ENCODE measurements at places on chromosomes 2 and 18.

GRCh38 chr2:204860274-204860673 lies 315.0 kb downstream of the PARD3B start:
- DNase-seq, result no peak

GRCh38 chr2:231955758-231956472 lies 5.6 kb upstream of the DIS3L2 start:
- DNase-seq, result no peak

DNA sequence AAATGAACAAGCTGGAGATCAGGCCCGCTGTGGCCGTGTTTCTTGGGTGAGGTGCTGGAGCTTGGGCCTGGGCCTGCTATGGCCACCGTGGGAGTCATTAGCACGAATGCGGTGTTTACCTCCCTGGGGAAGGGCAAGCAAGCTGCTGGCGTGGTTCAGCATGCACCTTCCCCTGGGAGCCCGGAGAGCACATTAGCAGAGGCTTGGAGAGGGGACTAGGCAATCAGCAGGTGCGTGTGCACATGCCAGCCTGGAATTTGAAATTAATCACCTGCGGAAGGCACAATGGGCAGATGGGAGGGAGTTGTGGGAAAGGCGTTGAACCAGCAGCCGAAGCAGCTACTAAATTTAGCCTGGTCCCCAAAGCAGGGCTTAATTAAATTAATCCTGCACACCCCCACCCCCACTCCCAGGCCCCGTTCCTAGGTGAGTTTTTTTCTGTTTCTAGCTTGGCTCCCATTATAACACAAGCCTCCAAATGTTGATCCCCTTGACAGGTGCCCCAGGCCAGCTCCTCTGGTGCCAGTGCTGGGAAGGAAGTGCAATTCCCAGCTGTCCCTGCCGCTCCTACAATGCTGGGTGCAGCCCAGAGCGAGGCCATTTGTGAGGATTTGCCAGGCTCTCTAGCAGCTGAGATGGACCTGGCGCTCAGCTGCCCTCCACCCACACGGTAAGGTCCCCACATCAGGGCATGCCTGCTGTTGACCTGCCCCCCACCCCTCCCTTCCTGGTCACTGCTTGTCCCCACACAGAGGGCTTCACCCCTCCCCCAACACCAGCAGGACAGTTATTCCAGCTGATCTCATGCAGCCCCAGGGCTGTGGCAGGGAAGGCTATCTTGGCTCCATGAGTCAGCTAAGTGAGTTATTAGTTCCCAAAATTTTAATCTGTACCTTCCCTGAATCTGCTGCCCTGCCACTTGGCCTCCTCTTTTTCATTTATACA lies 115.0 kb downstream of the ZBTB7C start:
- DNase-seq, result no peak

DNA sequence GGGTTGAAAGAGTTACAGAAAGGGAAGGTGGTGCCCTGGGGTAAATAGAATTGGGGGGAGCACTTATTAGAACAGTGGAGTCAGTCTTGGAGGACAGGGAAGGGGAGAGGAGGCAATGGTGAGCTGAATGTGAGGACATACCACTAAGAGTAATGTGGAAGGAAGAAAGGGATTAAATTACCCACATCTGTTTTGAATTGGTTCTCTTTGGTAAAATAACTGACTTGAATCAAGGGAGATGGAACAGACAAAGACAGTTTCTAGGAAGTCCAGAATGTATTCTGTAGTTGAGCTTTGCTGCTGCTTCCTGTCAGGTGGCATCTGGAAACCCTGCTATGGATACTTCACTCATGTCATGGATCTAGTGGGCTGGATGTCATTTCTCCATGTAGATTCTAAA lies 6.7 kb downstream of the SETBP1 start:
- peak; percentile 65 for DNase-seq

DNA sequence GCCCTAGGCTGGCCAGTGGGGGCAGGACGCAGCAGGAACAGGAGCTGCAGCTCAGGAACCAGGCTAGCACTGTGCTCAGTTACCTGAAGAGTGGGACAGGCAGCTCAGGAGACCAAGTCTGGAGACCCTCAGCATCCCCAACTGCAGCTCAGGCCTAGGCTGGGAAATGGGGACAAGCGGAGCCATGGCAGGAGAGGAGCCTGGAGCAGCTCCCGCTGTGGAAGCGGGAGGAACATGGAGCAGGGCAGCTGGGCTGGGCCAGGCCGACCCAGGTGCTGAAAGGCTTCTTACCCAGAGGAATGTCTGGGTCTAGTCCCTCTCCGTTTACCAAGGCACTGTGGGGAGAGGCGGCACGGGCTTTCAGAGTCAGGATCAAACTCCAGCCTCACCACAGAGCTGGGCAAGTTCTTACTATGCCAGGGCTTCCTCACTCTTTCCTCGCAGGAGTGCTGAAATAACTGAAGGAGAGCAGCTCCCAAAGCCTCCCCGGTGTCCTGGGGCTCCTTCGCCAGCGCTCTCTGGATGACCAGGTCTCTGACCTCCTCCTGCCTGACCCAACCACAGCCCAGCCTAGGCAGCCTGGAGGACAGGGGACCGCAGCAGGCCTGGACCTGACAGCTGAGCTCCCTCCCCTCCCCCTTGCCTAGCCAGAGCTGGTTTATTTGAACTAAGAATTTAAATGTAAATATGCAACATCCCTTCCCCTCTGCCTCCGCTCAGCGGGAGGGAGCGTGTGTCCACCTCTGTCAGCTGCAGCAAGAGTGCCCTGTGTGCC lies 247.8 kb upstream of the SIX2 start:
- DNase-seq, result no peak

DNA sequence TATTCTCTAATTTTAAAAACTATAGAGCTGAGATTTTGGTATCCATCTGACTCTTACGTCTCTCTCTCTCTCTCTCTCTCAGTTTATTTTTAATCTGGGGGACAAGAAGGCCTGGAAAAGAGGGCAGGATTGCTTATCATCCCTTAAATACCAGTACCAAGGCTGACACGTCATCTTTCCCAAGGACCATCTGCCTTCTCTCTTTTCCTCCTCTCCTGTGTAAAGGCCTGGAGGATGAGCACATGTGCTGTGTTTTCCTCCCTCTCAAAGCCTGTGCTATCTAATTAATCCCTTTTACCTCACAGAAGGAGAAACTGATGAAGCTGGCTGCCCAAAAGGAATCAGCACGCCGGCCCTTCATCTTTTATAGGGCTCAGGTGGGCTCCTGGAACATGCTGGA lies 7.3 kb downstream of the IL37 start:
- DNase-seq, result no peak

GRCh38 chr2:21044694-21045371 lies 960 bp upstream of the APOB start:
- no peak for DNase-seq

DNA sequence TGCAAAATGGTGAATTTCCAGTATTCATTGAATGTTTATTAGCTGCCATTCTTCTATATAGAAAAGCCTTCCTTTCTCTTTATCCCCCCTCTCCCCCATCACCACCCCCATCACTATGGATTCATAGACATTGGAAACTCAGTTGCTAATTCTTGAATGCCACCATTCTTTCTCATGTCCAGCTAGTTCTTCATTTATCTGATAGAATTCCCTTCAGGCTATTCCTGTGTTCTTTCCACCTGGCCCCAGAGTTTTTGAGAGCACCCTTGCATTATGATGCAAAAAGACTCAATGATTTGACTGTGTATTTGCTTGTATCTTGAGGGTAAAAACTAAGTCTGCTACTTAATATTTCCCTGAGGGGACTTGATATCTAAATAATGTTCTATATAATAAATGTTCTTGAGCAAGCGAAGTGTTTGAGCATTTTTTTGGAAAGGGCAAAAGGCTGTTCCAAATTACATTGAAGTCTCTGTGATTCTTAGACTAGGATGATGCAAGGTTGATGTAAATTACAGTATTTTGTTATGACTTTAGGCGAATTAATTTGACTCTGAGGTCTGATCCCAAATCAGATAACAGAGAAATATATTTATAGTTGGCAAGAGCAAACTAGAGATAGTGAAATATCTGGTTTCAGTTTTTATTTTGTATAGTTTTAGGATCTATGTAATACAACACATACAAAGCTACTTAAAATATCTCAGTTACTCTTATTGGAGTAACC lies 18.8 kb upstream of the SOS1 start:
- DNase-seq, result no peak

DNA sequence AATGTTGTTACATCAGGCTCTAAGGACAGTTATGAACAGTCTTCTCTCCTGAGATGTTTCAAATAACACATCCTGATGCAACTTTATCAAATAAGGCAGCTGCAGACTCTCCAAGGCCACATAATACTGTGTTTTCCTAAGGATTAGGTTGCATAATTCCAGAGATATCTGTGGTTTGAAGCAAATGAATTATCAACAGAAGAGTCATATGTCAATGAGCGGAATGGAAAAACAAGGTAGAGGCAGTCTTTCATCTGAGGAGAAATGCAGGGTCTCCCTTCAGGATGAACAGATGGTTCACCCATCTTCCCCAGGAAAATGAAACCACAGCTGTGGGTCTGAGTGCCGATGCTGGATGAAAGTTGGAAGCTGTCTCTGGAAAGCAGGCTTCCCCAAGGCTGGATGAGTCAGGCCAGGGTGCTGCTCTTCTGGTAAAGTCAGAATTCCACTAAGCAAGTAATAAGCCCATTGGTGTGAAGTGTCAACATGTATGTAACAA lies 22.2 kb downstream of the LYG1 start:
- DNase-seq, result peak; percentile 81

- no peak for DNase-seq
Measured at GRCh38 chr18:57432751-57433400, 2.3 kb upstream of the ONECUT2 start.

DNA sequence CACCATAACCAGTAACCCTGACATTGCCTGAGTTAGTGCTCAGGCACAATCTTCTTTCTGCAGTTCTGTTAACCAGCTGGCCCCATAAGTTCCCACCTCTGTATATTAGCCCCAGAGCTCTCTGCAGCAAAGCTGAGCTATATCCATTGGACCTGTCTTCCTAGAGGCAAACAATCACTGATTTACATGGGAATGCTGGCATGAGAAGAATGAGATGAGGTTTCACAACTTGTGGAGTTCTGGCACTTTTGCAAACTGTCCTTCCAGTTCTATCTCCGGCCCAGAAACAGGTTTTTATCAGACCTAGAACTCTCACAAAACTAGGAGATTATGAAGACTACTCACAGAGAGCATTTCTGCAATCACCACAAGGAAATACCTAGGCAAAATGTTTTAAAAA lies 7.9 kb upstream of the CCBE1 start:
- DNase-seq, result peak; percentile 62

DNA sequence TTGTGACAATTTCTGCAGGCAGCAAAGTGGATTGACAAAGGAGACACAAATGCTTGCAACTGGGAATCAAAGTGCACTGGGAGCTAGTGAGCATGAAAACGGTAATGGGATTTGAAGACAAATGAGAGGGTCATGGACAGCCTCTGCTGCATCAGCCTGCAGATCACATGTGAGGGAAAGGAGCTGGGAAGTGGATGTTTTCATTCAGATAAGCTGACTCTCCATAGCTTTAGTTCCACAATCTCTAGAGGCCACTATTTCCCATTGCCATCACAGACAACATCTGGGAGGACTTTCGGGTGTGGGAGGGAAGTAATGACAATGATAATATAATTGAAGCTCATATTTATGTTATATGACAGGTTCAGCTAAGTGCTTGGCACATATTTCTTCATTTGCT lies 28.4 kb downstream of the ADCYAP1 start:
- no peak for DNase-seq

- DNase-seq, result peak; percentile 81
Measured at GRCh38 chr2:121071034-121071504, 213.9 kb downstream of the TFCP2L1 start.

DNA sequence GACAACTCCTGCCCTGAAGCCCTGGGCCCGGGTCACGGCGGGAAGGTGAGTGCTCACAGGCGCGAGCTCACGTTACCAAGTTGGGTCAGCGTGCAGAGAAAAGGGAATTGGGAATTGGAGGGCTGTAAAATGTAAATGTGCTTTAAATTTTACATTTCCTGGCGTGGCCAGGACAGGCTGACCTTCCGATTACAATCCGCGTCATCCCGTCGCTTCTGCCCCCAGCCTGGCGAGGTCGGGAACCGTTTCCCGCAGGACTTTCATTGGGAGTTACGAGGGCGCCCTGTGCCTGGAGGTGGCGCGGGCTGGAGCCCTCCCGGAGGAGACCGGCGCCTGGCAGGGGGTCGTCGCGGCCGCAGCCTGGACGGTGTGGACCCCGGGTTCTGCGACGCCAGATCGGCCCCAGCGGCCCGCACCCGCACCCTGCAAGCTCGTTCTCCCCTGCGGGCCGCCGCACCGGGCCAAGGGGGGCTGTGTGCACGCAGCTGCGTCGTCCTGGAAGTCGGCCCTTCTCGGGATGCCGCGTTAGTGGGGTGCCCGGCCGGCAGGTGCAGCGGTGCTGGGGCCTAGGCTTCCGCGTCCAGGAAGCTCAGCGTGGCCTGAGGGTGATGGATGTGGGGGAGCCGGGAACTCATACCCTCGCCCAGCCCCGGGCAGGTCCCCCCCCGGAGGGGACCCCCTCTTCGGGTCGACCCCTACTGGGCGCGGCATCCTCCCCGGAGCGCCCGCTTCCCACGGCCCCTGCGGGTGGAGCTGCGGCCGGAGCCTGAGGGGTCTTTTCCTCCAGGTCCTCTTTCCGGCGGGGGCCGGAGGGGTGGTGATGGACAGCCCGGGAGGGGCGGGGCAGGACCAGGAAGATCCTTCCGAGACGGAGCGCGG lies 63.9 kb downstream of the LRRFIP1 start:
- no peak for DNase-seq

- no peak for DNase-seq
Measured at GRCh38 chr18:55844382-55844781, 256.4 kb upstream of the TCF4 start.

GRCh38 chr18:79403723-79404566 lies 8.2 kb downstream of the NFATC1 start:
- no peak for DNase-seq

- DNase-seq, result no peak
Measured at GRCh38 chr18:42706029-42706608, 409.4 kb downstream of the RIT2 start.

- DNase-seq, result peak; percentile 45
Measured at GRCh38 chr2:172680436-172681068, 55.1 kb upstream of the RAPGEF4 start.

DNA sequence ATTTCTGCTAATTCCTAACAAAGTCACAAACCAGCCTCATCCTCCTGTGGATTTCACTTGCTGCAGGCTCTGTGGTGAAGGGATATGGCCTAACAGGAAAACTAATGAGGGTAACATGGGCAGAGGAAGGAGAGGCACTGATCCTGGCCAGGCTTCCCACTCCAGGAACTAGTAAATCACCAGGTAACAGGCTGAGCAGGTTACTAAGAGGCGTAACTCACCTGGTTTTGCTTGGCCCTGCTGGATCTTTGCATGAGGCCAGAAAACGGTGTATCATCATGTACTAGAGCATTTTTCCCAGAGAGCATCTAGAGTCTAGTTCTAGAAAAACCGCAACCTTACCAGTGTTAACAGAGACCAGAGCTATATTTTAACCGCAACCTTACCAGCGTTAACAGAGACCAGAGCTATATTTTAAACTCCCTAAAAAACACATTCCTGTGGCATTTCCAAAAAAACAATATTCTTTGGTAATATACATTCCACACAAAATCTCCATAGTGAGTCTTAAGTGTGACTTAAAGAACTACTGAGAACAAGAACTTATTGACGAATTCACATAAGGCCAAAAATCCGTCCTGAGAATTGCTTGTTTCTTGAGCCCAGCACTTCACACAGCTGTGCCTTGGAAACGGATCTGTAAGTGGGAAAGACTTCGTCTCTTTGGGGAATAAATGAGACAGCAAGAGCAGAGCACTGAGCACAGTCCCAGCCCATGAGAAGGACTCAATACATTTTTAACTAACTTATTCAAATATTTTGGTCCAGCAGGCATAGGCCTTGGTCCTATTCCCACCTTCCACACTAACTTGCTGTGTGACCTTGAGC lies 43.4 kb downstream of the DPP4 start:
- DNase-seq, result no peak

GRCh38 chr2:974502-974901 lies 23.9 kb downstream of the SNTG2 start:
- no peak for DNase-seq
